ENCODE measurements at places on chromosomes 5 and 9.

DNA sequence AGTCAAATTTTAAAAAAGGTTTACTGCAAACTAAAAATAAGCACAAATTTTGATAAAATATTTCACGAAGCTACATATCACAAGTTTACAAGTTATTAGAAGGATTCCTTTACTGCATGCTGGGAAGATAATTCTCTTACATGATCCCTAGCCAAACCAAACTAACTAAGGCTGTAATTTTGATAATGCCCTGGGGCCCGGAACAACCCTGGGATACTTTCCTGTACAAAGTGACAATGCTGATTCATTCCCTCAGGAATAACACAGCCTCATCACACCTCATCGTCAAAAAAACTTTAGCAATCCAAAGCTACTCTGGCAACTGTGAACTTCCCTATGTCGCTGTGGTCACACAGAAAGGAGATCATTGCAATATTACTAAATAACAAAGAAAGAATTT lies 402.9 kb downstream of the RAB3C start:
- no peak for DNase-seq

DNA sequence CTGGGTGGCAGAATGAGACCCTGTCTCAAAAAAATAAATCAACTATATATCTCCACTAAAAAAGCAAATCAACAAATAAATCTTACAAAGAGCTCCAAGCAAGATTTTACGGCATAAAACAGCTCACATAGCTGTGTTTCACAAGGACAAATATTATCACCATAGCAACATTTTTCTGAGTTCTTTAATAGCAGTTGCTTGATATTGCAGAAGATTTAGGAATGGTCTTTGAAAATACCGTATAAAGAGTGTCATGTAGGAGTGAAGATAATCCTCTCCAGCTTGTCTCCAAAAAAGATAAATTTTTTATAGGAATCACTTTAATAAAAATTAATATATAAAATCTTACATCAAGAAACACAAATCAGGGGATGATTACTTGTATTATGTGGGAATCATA lies 36.6 kb upstream of the MYOT start:
- no peak for DNase-seq

DNA sequence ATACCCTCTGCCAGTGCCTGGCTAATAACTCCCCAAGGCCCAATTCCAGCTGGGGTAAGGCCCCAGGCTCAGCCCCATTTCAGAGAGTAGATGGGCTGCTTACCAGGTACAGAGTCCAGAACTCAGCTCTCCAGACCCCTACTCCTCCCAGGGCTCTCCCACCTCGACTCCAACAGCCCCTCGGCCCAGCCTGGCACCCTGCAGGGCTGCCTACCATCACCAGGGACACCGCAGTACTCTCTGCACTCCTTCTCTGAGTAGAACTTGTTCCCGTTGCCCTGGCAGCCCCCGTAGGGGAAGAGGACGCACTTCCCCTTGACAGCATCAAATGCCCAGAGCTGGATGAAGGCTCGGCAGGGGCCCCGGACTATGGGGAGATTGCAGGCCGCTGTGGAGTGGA lies 17.4 kb downstream of the AMBP start:
- no peak for DNase-seq

- peak; percentile 52 for DNase-seq
Measured at GRCh38 chr9:33719581-33720374, 75.6 kb upstream of the PRSS3 start.

DNA sequence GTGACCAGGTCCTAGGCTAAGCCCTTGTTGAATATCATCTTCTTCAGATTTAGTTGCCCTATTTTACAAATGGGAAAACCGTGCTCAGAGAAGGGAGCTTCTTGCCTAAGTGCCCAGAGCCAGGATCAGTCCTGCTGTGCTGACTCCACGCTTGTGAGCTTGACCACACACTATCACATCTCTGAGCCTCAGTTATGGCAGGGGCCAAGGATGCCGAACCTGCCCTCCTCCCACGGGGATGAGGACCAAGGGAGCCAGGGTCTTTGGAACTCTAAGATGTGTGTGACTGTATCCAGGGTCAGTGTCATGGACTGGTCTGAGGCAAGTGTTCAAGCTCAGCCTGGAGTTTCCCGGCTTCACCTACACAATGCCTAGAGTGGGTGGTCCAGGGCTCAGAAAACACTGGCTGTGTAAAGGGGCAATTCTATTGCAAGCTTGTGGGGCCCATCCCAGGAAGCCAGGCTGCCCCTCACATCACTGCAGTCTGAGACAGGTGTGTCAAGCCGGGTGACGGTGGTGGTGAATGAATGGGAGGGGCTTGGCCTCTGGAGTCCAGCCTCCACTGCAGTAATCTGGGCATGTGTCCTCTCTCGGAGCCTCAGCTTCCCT lies 235.7 kb downstream of the PBX3 start:
- no peak for DNase-seq

DNA sequence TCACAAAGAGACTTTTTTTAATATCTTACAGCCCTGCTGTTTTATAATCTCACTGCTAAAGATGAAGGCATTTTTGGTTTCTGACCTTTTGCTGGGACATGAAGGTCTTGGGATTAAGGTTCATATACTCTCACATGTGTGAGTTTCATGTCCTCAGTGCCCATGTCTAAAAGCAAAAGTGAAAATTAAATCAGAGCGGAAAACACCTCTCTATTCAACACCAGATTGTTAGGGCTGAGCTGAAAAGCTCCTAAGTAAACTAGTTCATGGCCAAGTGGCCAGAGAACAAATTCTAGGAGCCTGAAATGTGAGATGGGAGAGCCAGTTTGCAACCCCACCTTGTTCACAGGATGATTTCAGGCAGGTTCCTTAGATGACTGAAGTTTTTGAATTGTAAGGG lies 110.9 kb downstream of the GRIA1 start:
- no peak for DNase-seq

All from activated naive CD4-positive, alpha-beta T cell treated with anti-CD3 and anti-CD28 coated beads, Interleukin-2, amount 50 U/mL, for 72 hours (primary cell).